PC-9 (cell line): ENCODE measurements at places on chromosomes 12 and 14. TPM values are rescaled to one million over a fixed set of nuclear protein-coding genes. Genes with fewer than 3 reads are reported as not detected.
A peak's percentile ranks its signal among the peaks of the same experiment; 100 is the strongest.

- H3K27me3 ChIP-seq: no peaks in the 10 kb centered on the region
- no peak for DNase-seq
- H3K36me3 ChIP-seq: peaks cover 11% of the 10 kb centered on the region; the same call in 1 of the 2 replicates
- peak overlapping the region; percentile 94 for H3K27ac ChIP-seq
Observed at GRCh38 chr12:49129332-49130150, 1.7 kb downstream of the TUBA1B start.

DNA sequence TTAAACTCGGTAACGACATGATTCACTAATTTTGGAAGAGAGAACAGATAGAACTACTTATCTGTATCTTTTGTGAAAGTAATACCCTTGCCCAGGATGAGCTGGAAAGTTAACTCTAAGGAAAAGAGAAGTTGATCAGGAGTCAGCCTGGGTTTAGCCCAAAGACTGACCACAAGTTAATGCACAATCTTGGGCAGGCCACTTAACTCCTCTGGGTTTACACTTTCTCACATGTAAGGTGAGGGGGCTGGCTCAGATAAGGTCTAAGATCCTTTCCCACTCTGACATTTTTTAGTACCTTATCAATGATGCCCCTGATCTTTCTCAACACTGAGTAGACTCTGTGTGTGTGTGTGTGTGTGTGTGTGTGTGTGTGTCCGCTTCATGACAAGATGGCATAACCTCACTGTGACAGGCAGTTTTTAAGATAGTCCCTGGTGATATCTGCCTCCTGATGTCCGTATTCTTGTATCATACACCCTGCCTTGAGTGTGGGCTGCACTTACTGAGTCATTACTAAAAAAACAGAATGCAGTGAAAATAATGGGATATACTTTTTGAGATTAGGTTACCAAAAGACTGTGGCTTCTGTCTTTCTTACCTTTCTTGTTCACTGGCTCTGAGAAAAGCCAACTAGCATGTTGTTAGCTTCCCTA lies 56.2 kb upstream of the CCDC198 start:
- H3K27me3 ChIP-seq: no peaks in the 10 kb centered on the region
- H3K4me1 ChIP-seq: no peaks in the 10 kb centered on the region
- H3K4me3 ChIP-seq: no peak overlapping the region
- no peaks in the 10 kb centered on the region for H3K36me3 ChIP-seq

- no peak for DNase-seq
- H3K27me3 ChIP-seq: no peaks in the 10 kb centered on the region
- no peaks in the 10 kb centered on the region for H3K4me1 ChIP-seq
- H3K36me3 ChIP-seq: no peaks in the 10 kb centered on the region
- no peak overlapping the region for H3K4me3 ChIP-seq
Observed at GRCh38 chr12:47714826-47715386, 9.1 kb upstream of the RPAP3 start.

DNA sequence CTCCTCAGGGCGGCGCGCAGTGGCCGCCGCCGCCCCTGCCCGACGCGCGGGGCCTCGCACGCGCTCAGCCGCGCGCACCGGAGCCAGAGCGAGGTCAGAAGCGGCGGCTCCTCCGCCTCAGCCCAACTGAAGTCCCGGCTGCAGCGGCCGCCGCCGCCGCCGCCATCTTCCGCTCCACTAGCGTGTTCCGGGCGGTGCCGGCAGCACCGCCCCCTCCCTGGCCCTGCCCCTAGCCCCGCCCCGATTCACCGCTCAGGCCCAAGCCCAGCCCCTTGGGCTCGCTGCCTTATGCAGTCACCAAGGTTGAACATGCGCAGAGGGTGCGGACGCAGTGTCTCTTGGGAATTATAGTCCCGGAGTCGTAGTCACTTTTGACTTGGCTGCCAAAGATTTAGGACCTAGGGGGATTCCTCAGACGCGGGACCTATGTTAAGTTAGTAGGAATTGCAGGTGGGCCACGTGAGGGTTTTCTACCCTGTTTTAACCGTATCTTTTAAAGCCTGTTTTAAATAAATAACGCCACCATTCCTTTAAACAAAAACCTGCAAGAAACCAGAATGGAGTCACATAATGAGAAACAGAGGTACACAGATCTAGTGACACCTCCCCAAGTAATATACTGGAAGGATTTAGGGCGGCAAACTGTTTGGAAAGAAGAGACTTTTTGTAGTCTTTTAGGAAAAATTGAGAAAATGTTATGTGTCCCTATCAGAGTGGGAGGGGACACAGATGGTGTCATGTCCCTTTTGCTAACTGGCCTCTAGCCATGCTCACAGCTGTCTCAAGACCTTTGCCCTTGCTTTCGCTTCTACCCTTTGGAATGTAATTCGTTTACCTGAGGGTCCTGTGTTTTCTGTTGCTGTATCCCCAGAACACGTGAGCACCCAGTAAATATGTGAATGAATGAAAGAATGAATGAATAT lies at the start of gene PPTC7:
Gene PPTC7 (minus strand): TSS at position 182 of the 923 bp plus-strand sequence. CDS start 287 bp downstream, outside the sequence.
- H3K4me1 ChIP-seq: peaks cover 67% of the 10 kb centered on the region
- peak within 1 kb of the TSS; percentile 80 for H3K27ac ChIP-seq
- H3K27me3 ChIP-seq: no peaks in the 10 kb centered on the region
- H3K4me3 ChIP-seq: peak within 1 kb of the TSS; percentile 85

- no peak overlapping the region for H3K27ac ChIP-seq
- no peaks in the 10 kb centered on the region for H3K4me1 ChIP-seq
- no peaks in the 10 kb centered on the region; the same call in 1 of the 2 replicates for H3K36me3 ChIP-seq
- H3K27me3 ChIP-seq: no peaks in the 10 kb centered on the region
- H3K4me3 ChIP-seq: no peak overlapping the region
- DNase-seq: no peak
Observed at GRCh38 chr12:50882563-50882962, 39.8 kb downstream of the TMPRSS12 start.

DNA sequence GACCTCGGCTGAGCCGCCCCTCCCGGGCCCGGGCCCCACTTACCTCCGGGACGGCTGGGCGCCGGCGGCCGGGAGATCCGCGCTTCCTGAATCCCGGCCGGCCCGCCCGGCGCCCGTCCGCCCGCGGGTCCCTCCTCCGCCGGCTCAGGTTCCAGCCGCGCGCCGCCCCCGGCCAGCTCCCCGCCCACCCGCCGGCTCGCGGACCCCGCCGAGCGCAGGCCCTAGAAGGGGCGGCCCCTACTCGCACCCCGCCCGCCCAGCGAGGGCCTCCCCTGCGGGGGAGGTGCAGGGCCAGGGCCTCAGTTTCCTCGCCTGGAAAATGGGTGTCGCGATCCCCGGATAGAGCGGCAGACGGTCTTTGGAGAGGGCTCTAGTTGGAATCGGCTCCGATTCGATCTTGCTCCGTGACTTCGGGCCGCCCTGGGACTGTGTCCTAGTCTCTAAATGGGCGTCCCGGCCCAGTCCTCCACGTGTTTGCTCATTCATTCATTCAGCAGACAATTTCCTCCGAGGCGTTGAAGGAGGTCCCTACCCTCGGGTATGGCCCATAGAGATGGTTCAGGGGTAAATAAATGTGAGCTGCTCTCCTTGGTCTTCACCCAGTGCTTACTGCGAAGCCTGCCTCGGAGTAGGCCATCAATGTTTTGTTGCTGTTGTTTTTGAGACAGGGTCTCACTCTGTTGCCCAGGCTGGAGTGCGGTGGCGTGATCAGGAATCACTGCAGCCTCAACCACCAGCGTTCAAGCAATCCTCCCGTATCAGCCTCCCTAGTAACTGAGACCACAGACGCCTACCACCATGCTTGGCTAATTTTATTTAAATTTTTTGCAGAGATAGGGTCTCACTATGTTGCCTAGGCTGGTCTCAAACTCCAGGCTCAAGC lies at the start of gene TRPV4:
Gene TRPV4 (minus strand): TSS at position 92 of the 883 bp plus-strand sequence. CDS start 18,602 bp downstream, outside the sequence.
- DNase-seq: no peak
- H3K4me3 ChIP-seq: no peak within 1 kb of the TSS; the same call in 1 of the 2 replicates
- H3K27me3 ChIP-seq: no peaks in the 10 kb centered on the region
- H3K4me1 ChIP-seq: peaks cover 17% of the 10 kb centered on the region
- no peaks in the 10 kb centered on the region for H3K36me3 ChIP-seq

DNA sequence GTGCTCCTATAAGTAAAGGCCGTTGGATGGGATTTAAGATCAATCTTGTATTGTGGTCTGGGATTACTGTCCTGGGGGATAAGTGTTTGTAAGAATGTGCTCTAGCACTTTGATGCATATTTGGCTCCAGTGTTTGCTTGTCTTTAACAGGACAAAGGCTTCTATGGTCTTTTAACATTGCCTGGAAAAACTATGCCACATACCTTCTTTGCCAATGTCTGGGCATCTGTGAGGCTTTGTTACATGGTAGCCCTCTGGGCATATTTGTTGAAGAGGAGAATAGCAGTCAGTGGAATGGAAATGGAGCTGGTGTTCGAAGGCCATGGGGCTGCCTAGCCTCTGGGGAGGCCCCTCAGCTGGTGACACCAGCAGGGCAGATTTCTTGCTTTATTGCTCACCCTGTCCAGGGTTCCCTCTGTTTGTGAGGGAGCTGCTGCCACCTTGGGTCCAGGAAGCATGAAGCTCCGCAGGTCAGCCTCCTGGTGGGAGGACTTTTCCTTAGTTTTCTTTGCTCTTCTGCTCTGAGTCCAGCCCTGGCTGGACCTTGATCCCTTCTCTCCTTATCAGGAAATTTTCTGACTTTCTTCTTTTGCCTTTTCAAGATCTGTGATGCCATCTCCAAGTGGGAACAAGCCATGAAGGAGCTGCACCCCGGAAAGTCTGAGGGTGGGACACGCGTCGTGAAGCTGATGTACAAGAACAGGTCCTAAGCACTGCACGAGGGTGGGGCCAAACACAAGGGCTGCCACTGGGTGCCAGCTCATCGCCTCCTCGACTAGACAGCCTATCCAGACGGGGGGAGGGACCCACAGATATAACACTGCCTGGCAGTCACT lies 19.5 kb downstream of the PIGH start:
- no peaks in the 10 kb centered on the region for H3K4me1 ChIP-seq
- DNase-seq: no peak
- no peaks in the 10 kb centered on the region for H3K27me3 ChIP-seq

DNA sequence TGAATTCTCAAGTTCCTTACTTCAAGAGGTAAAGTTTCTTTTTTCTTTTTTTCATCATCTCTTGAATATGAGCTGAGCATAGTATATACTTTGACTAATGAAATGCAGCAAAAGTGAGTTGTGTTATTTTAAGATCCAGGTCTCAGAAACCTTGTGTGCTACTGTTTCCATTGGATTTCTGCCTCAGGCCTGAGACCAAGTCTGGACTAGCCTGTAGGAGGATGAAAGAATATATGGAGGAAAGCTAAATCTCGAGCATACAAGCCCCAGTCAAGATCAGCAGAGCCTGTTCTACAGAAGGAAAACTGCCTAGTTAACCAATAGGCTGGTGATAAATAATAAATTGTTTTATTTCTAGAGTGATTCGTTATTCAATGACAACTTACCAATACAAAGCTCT lies 652.5 kb downstream of the C12orf50 start:
- H3K36me3 ChIP-seq: no peaks in the 10 kb centered on the region
- no peaks in the 10 kb centered on the region for H3K27me3 ChIP-seq
- H3K4me1 ChIP-seq: no peaks in the 10 kb centered on the region
- no peak for DNase-seq
- no peak overlapping the region for H3K27ac ChIP-seq

- H3K36me3 ChIP-seq: no peaks in the 10 kb centered on the region
- no peak overlapping the region for H3K27ac ChIP-seq
- no peak overlapping the region for H3K4me3 ChIP-seq
- no peak for DNase-seq
- no peaks in the 10 kb centered on the region for H3K4me1 ChIP-seq
Observed at GRCh38 chr12:1993341-1993740, 10.9 kb downstream of the DCP1B start.

GRCh38 chr12:9957834-9958233 lies 13.4 kb upstream of the CLEC12A start:
- no peaks in the 10 kb centered on the region for H3K36me3 ChIP-seq
- no peak overlapping the region for H3K27ac ChIP-seq
- no peak overlapping the region for H3K4me3 ChIP-seq
- DNase-seq: no peak
- H3K4me1 ChIP-seq: no peaks in the 10 kb centered on the region
- H3K27me3 ChIP-seq: no peaks in the 10 kb centered on the region

DNA sequence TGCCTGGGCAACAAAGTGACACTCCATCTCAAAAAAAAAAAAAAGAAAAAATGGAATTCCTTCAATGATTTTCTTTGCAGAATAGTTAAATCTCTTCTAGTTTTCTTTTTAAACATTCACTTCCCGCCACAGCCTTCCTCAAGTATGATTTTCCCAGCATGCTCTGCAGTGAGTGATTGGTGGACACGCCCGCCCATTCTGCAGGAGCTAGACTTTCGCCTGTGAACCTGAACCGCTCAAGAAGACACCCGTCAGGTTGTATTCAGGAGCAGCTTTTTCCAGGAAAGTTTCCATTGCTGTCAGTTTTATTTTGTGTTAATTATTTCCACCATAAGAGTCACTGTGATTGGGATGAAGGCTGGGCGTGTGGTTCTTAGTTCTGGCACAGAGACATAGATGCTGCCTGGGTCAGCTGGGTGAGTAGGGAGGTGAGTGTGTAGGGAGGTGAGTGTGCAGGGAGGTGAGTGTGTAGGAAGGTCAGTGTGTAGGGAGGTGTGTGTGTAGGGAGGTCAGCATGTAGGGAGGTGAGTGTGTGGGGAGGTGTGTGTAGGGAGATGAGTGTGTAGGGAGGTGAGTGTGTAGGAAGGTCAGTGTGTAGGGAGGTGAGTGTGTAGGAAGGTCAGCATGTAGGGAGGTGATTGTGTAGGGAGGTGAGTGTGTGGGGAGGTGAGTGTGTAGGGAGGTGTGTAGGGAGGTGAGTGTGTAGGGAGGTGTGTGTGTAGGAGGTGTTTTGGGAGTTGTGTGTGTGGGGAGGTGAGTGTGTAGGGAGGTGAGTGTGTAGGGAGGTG lies 76.2 kb downstream of the KIF26A start:
- no peaks in the 10 kb centered on the region for H3K4me1 ChIP-seq
- H3K27ac ChIP-seq: no peak overlapping the region
- no peak overlapping the region for H3K4me3 ChIP-seq
- no peak for DNase-seq

DNA sequence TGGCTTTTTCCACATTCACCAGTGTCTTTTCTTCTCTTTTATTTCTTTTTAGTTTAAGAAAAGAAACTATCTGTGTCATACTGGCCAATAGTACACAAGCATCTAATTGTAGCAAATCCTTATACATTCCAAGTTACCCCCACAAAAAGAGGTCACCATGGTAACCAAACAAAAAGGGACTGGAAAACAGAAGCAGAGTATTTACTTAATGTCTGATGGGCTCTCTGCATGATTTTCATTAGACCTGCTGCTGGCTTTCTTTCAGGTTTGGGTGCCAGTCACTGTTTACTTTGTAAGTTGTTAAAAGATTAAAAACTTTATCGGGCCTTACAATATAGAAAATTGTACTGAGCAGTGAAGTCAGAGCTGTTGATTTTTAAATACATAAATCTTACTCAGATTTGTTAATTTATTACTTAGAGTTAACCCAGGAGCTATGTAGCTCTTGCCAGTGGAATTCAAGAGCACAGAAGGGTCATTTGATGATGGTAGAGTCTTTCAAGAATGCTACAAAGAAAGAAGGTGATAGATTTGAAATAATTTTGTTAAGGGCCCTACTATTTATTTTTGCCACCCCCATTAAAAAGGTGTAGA lies 123.9 kb downstream of the BRMS1L start:
- H3K4me3 ChIP-seq: no peak overlapping the region
- no peaks in the 10 kb centered on the region for H3K36me3 ChIP-seq
- H3K4me1 ChIP-seq: no peaks in the 10 kb centered on the region
- no peak for DNase-seq
- no peaks in the 10 kb centered on the region for H3K27me3 ChIP-seq

GRCh38 chr12:64993461-64993860 lies 127.6 kb downstream of the WIF1 start:
- no peak for DNase-seq
- no peak overlapping the region for H3K27ac ChIP-seq
- no peaks in the 10 kb centered on the region; the same call in 1 of the 2 replicates for H3K27me3 ChIP-seq
- no peaks in the 10 kb centered on the region for H3K36me3 ChIP-seq
- H3K4me1 ChIP-seq: peaks cover 7% of the 10 kb centered on the region; the same call in 1 of the 2 replicates

GRCh38 chr12:131782061-131782460 lies 46.1 kb upstream of the MMP17 start:
- no peak overlapping the region for H3K27ac ChIP-seq
- H3K36me3 ChIP-seq: peaks cover 14% of the 10 kb centered on the region
- H3K4me3 ChIP-seq: no peak overlapping the region
- no peak for DNase-seq

MYH6 gene
- total RNA-seq: not detected in 2 replicates

CDKN1B gene
- 54.9 and 67.5 TPM in 2 replicates for total RNA-seq

CFAP73 gene
- total RNA-seq: 1.3 and 1.9 TPM in 2 replicates

KRT80 gene
- 84.1 and 94.9 TPM in 2 replicates for total RNA-seq
